Right lobe of liver (tissue), 6 donors: ENCODE measurements at places on chromosomes 11 and 22. TPM values are rescaled to one million over a fixed set of nuclear protein-coding genes. Genes with fewer than 3 reads are reported as not detected.

The ACR gene
- total RNA-seq, result 0.44 TPM

DNA sequence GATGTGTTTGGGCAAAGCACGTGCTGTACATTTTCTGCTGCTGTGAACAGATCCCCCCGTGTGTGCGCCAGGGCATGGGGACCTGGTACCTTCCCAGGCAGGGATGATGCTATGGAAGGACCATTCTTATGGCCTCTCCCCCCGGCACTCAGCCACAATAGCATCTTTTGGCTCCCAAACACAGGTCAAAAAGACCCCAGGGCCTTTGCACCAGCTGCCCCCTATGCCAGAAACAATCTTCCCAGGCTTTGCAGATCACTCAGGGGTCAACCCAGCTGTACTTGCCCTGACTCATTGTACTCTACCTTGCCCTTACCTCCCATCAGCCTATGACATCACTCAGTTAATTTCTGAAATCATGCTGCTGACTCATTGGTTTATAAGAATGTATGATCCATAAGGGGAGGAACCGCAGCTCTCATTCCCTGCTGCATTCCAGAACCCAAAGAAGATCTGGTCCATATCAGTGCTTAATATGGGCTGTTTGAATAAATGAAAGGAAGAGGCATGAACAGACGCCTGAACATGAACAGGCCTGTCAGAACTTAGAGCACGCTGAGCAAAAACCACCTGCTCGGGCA is 100.7 kb downstream of the CELSR1 start:
- no peaks in the 10 kb centered on the region for H3K4me1 ChIP-seq
- H3K27me3 ChIP-seq, result no peaks in the 10 kb centered on the region
- H3K36me3 ChIP-seq, result no peaks in the 10 kb centered on the region
- no peak overlapping the region for H3K4me3 ChIP-seq
- no peak overlapping the region for H3K27ac ChIP-seq
- DNase-seq, result no peak

- H3K36me3 ChIP-seq, result no peaks in the 10 kb centered on the region
- no peaks in the 10 kb centered on the region for H3K27me3 ChIP-seq
- H3K27ac ChIP-seq, result no peak overlapping the region
- DNase-seq, result no peak
These were observed 12.9 kb downstream of the OR51L1 start for GRCh38 chr11:5007561-5007960.

- no peaks in the 10 kb centered on the region for H3K27me3 ChIP-seq
- peak overlapping the region; percentile 64 for H3K27ac ChIP-seq
- no peaks in the 10 kb centered on the region for H3K4me1 ChIP-seq
- no peaks in the 10 kb centered on the region for H3K36me3 ChIP-seq
- DNase-seq, result no peak
- H3K4me3 ChIP-seq, result peak overlapping the region; percentile 56
These were observed 718 bp downstream of the FADS2 start for GRCh38 chr11:61828629-61829407.

The SRRD gene
- 11.5 TPM for total RNA-seq

The SPATA19 gene
- total RNA-seq, result not detected

The P2RX6 gene
- 0.54 TPM for total RNA-seq

The KAT5 gene
- 26.4 TPM for total RNA-seq

GRCh38 chr11:46330563-46331281 is 16.5 kb upstream of the DGKZ start:
- no peak overlapping the region for H3K4me3 ChIP-seq
- peaks cover 18% of the 10 kb centered on the region for H3K27me3 ChIP-seq
- H3K27ac ChIP-seq, result no peak overlapping the region
- H3K36me3 ChIP-seq, result no peaks in the 10 kb centered on the region

- H3K4me3 ChIP-seq, result no peak overlapping the region
- H3K4me1 ChIP-seq, result no peaks in the 10 kb centered on the region
- H3K36me3 ChIP-seq, result no peaks in the 10 kb centered on the region
- no peak overlapping the region for H3K27ac ChIP-seq
- H3K27me3 ChIP-seq, result no peaks in the 10 kb centered on the region
These were observed 12.8 kb upstream of the PRR5 start for GRCh38 chr22:44689173-44689572.

DNA sequence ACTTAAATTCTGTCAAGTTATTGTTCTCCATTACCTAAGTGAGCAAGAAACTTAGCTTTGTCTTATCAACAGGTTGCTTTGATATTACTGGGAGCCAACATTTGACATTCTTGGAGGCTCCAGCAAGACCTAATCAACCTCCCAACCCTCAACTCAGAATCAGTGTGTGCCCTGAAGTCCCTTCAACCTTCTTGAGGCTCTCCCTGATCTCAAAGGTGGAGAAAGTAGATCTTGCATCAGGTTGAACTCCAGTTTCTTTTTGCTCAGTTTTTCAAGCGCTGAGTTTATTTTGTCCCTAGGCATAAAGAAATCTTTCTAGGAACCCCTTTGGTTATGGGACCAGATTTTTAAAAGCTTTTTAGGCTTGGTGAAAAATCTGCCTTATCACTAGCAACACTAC is 1.4 kb downstream of the FAM111A start:
- no peaks in the 10 kb centered on the region for H3K36me3 ChIP-seq
- no peaks in the 10 kb centered on the region for H3K27me3 ChIP-seq
- DNase-seq, result no peak
- peak overlapping the region; percentile 88 for H3K27ac ChIP-seq

DNA sequence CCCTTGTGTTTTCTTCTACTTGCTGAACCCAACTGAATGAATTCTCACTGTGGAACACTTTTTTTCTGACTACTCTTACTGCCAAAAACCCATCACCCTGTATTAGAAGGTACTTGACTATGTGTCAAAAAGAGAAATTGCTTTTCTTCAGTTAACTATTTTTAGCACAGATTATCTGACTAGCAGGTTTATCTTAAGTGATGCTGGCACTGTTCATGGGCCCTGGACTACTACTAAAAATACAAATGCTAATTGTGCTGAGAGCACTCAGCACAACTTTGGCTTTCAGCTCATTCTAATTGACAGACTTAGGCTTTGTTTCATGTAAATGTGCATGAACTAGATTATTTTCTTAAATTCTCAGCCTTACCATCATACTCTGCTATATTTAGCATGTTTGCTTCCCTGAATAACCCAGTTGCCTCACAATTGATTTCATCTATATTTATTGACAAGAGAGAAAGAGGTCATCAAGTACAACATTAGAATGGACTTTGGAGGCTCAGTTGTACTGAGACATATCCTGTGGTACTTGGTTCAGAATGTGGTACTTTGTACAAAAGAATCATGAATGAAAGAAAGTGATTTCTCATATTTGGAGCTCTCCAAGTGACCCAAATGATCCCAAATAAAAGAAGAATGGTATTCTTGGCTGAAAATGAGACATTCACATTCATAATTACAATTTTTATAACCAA is 478.3 kb downstream of the KCNA4 start:
- no peak overlapping the region for H3K4me3 ChIP-seq
- H3K36me3 ChIP-seq, result no peaks in the 10 kb centered on the region
- H3K4me1 ChIP-seq, result no peaks in the 10 kb centered on the region
- H3K27ac ChIP-seq, result no peak overlapping the region

The BLID gene
- total RNA-seq, result 0.93 TPM

GRCh38 chr11:56543739-56544138 is 682 bp upstream of the OR5M11 start:
- H3K4me1 ChIP-seq, result no peaks in the 10 kb centered on the region
- H3K27ac ChIP-seq, result no peak overlapping the region
- H3K36me3 ChIP-seq, result no peaks in the 10 kb centered on the region
- H3K4me3 ChIP-seq, result no peak overlapping the region
- no peaks in the 10 kb centered on the region for H3K27me3 ChIP-seq

The SCUBE2 gene
- 0.35 TPM for total RNA-seq

- H3K4me1 ChIP-seq, result no peaks in the 10 kb centered on the region
- H3K36me3 ChIP-seq, result no peaks in the 10 kb centered on the region
- H3K27me3 ChIP-seq, result no peaks in the 10 kb centered on the region
- H3K27ac ChIP-seq, result no peak overlapping the region
- H3K4me3 ChIP-seq, result no peak overlapping the region
- DNase-seq, result no peak
These were observed 222.3 kb upstream of the NARS2 start for GRCh38 chr11:78796956-78797355.

The MS4A6A gene
- 42.4 TPM for total RNA-seq

The OR5B2 gene
- total RNA-seq, result not detected

GRCh38 chr11:65719871-65720210 is 757 bp downstream of the RNASEH2C start:
- no peak for DNase-seq
- H3K36me3 ChIP-seq, result peaks cover 27% of the 10 kb centered on the region
- peaks cover 12% of the 10 kb centered on the region for H3K4me1 ChIP-seq
- no peaks in the 10 kb centered on the region for H3K27me3 ChIP-seq

GRCh38 chr11:61509043-61510029 is 787 bp downstream of the LRRC10B start:
- H3K4me1 ChIP-seq, result no peaks in the 10 kb centered on the region
- peak; percentile 76 for DNase-seq
- H3K27me3 ChIP-seq, result no peaks in the 10 kb centered on the region
- no peaks in the 10 kb centered on the region for H3K36me3 ChIP-seq
- no peak overlapping the region for H3K4me3 ChIP-seq
- no peak overlapping the region for H3K27ac ChIP-seq

- H3K4me1 ChIP-seq, result no peaks in the 10 kb centered on the region
- no peaks in the 10 kb centered on the region for H3K27me3 ChIP-seq
- no peaks in the 10 kb centered on the region for H3K36me3 ChIP-seq
- no peak overlapping the region for H3K4me3 ChIP-seq
- DNase-seq, result no peak
These were observed 131.7 kb downstream of the ARHGAP20 start for GRCh38 chr11:110580571-110580970.

The OR8A1 gene
- total RNA-seq, result not detected

DNA sequence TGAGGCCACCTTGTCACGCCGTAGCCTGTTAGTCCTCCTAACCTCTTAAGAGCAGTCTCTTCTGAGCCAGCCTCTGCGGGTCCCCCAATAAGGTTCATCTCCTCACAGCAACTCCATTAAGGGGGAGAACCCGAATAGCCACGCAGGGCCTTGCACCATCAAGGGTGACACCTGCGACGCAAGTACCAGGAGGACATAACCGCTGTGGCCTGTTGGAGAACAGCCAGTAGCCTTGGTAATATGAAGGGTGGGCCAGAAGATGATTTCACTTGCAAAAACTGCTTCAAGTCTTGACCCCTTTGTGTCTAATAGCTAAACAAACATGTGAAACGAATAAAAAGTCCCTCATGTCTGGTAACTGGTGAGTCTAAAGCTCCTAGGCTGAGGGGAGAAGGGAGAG is 14.8 kb downstream of the ARFGAP2 start:
- H3K4me1 ChIP-seq, result no peaks in the 10 kb centered on the region
- H3K27me3 ChIP-seq, result no peaks in the 10 kb centered on the region
- H3K4me3 ChIP-seq, result no peak overlapping the region
- no peak overlapping the region for H3K27ac ChIP-seq
- DNase-seq, result no peak
- peaks cover 6% of the 10 kb centered on the region for H3K36me3 ChIP-seq

- no peaks in the 10 kb centered on the region for H3K36me3 ChIP-seq
- no peaks in the 10 kb centered on the region for H3K27me3 ChIP-seq
- peaks cover 6% of the 10 kb centered on the region for H3K4me1 ChIP-seq
- H3K27ac ChIP-seq, result peak overlapping the region; percentile 70
These were observed 616 bp downstream of the BTBD10 start for GRCh38 chr11:13462311-13462900.

The HEPHL1 gene
- not detected for total RNA-seq

The P2RY2 gene
- 4.1 TPM for total RNA-seq

DNA sequence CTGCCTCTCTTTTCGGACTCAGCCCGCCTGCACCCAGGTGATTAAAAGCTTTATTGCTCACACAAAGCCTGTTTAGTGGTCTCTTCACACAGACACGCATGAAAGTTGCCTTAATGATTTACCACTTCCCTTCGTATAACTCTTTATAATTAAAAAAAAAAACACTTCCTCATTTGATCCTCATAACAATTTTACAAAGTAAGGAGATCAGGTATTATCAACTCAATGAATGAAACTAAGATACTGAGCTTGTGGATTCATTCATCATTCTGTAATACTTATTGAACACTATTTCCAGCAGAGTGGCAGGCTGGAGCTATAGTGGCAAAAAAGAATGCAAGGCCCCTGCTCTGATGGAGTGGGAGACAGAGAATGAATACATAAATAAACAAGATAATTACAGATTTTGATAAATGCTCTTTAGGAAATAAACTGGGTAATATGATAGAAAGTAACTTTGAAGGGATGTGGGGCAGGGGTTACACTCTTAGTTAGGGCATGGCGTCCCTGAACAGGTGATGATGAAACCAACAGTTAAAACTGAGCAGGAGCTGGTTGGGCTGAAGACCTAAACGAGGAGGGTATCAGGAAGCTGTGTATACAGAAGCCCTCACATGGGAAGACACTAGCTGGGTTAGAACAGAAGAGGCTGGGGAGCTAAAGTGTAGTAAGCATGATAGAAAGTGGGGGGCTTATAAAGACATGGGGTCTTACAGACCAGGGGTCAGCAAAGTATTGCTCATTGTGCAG is 5.4 kb upstream of the CRTAM start:
- H3K27me3 ChIP-seq, result no peaks in the 10 kb centered on the region
- H3K27ac ChIP-seq, result no peak overlapping the region
- H3K36me3 ChIP-seq, result no peaks in the 10 kb centered on the region
- DNase-seq, result no peak
- H3K4me1 ChIP-seq, result no peaks in the 10 kb centered on the region

DNA sequence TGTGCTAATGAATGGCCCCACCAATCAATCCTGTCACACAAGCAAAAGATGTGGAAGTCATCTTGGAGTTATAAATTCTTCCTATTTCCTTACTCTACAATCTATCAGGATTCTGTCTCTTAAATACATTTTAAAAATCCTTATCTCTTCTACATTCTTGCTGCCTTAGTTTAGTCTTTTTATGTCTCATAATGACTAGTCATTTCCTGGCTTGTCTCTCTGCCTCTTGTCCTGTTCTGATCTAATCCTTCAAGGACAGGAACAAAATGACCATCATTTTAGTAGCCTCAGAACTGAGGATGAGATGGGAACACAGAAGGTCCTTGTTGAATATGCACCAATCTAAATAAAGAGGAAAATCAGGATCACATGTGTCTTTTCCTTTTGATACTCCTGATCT is 56.6 kb upstream of the LIN7C start:
- no peaks in the 10 kb centered on the region for H3K27me3 ChIP-seq
- DNase-seq, result no peak
- no peak overlapping the region for H3K27ac ChIP-seq
- no peaks in the 10 kb centered on the region for H3K4me1 ChIP-seq

DNA sequence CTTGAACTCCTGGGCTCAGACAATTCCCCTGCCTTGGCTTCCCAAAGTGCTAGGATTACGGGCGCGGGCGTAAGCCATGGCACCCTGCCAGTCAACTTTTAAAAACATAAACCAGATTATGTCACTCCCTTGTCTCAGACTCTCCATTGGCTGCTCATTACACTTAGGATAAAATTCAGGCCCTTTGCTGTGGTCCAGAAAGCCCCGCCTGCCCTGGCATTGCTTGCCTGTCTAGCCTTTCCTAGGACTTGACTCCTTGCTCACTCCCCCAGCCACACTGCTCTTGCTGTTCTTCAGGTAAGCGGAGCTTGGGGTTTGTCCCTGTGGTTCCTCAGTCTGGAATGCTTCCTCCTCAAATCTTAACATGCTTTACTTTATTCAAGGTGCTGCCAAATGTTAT is 30.5 kb downstream of the DIXDC1 start:
- H3K4me1 ChIP-seq, result no peaks in the 10 kb centered on the region
- no peaks in the 10 kb centered on the region for H3K36me3 ChIP-seq
- H3K27me3 ChIP-seq, result no peaks in the 10 kb centered on the region
- no peak overlapping the region for H3K27ac ChIP-seq
- no peak for DNase-seq
- H3K4me3 ChIP-seq, result no peak overlapping the region

The CBL gene
- total RNA-seq, result 4.3 TPM

The SSTR3 gene
- not detected for total RNA-seq

GRCh38 chr11:66281001-66281400 is 3.0 kb downstream of the CNIH2 start:
- no peak overlapping the region for H3K27ac ChIP-seq
- H3K36me3 ChIP-seq, result no peaks in the 10 kb centered on the region
- H3K4me3 ChIP-seq, result no peak overlapping the region
- no peaks in the 10 kb centered on the region for H3K27me3 ChIP-seq
- no peaks in the 10 kb centered on the region for H3K4me1 ChIP-seq
- DNase-seq, result no peak
